ENCODE measurements at places on chromosomes 6 and 20.

GRCh38 chr20:19812696-19813095 is 54.6 kb downstream of the RIN2 start:
- DNase-seq: no peak

- no peak for DNase-seq
Measured at GRCh38 chr20:24790746-24791283, 158.3 kb upstream of the CST7 start.

DNA sequence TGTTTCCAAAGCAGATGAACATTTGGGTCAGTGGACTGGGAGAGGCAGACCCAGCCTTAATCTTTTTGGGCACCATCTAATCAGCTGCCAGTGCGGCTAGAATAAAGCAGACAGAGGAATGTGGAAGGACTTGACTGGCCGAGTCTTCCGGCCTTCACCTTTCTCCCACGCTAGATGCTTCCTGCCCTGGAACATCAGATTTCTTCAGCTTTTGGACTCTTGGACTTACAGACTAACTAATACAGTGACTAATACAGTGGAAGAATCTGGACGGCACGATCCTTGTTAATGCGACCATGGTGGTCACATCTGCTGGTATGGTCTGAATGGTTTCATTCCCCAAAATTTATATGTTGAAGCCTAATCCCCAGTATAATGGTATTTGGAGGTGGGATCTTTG is 122.6 kb upstream of the NXT1 start:
- DNase-seq: no peak

- DNase-seq: no peak
Measured at GRCh38 chr6:33785778-33786177, 3.2 kb downstream of the LEMD2 start.

GRCh38 chr6:3894590-3895311 is 45.6 kb downstream of the FAM50B start:
- DNase-seq: no peak

All from stimulated activated CD8-positive, alpha-beta memory T cell treated with anti-CD3 and anti-CD28 coated beads, Interleukin-2, amount 100 ng/mL, for 48 hours (primary cell).